SK-N-SH (cell line): ENCODE measurements at places on chromosomes 5 and 9. TPM values are rescaled to one million over a fixed set of nuclear protein-coding genes. Genes with fewer than 3 reads are reported as not detected.
A peak's percentile ranks its signal among the peaks of the same experiment; 100 is the strongest.

CMBL gene
- 42.9 and 61.0 TPM in 2 replicates for polyA plus RNA-seq

PRUNE2 gene
- 13.0 and 28.6 TPM in 2 replicates for polyA plus RNA-seq

SLC34A3 gene
- polyA plus RNA-seq = 0.06 TPM in 1 of 2 replicates, not detected in the other

ZFP2 gene
- 0.29 and 0.33 TPM in 2 replicates for polyA plus RNA-seq

ABCA2 gene
- 26.0 and 34.7 TPM in 2 replicates for polyA plus RNA-seq

F2RL1 gene
- polyA plus RNA-seq = 31.3 and 41.3 TPM in 2 replicates

ADGRD2 gene
- 0.05 and 0.10 TPM in 2 replicates for polyA plus RNA-seq

FANCG gene
- 25.1 and 25.6 TPM in 2 replicates for polyA plus RNA-seq

SPATA31D4 gene
- not detected in 2 replicates for polyA plus RNA-seq

IL33 gene
- not detected in 2 replicates for polyA plus RNA-seq

PCDHGA8 gene
- 0.06 and 0.12 TPM in 2 replicates for polyA plus RNA-seq

NTNG2 gene
- 5.1 and 6.1 TPM in 2 replicates for polyA plus RNA-seq

DNA sequence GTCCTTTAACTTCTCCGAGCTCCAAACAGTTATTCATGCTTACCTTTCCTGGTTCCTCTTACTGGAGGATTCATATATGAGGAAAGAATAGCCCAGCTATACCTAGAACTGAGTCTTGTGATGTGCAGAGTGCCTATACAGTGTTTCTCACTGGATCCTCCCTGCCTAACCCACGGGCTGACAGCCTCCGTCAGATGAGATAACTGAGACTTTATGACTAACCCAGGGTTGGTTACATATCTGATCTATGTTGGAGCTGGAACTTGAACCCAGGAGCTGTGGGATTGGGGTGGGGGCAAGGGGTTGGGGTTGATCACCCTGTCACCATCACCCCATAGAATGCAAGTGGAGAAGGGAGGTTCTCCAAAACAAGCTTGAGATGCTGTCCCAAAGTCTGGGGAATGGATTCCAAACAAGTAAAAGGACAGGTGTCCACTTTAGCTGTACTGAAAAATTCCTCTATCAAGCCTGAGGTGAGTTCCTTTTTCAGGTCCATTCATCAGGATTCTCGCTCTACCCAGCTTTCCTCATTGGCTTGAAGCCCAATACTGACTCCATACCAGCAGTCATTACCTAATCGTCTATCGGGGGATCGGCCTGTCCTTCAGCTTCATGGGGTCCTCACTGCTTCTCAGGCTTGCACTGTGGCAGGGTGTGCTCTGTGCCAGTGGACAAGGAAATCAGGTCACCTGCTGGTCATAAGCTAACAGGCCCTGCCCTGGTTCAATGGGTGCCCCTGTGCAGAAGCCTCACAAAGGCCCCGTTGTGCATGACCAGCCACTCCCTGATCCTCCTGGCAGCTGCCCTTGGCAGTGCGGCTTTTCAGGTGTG, 100.6 kb downstream of the ARHGAP26 start:
- DNase-seq = no peak

- peak; percentile 51 for DNase-seq
These were observed 131.2 kb downstream of the RGS3 start for GRCh38 chr9:113594484-113595299.

DNA sequence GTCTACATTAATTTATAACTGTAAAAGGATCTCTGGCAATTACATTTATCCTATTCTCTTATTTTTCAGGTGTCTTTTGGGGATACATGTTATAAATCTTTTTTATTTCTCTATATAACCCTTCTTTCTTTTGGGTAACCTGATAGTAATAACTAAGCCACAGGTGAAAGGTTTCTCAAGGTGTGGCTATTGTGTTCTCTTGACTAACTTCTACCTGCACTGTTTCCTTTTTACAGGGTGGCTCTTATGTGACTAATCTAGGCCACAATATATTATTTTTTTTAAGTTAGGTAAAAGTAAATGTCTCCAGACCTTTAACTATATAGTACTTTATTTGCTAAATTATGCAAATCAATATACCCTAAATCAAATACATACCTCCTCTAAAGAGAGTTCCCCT, 193.2 kb downstream of the EFNA5 start:
- DNase-seq = no peak

DNA sequence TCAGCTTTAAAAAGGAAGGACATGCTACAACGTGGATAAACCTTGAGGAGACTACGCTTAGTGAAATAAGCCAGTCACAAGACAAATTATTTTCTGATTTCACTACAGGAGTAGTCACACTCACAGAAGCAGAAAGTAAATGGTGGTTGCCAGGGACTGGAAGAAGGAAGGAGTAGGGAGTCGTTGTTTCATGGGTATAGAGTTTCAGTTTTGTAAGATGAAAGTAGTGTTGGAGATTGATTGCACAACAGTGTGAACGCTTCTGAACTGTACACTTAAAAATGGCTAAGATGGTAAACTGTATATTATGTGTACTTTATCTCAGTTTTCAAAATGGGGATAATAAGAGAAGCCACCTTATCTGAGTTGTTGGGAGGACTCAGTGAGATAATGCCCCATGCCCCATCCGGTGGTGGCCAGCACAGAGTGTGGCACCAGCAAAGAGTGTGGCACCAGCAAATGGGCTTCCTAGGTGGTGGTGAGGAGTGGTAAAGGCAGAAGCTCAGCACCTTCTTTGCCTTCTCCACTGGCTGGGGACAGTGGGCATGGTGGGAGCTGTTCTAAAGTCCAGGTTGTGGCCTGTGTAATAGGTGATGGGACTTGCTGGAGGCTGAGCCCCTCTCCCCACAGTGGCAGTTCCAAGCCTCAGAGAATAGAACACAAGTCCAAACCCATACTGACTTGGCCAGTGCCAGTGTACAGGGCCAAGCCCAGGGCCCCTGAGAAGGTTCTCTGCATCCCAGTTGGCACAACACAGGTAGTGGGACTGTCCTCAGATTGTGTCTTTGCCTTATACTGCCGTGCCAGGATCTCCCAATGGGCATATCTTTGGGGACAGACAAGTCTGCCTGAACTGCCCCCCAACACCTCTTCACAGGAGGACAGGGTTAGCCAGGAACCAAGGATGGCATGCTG, 4.4 kb downstream of the SLC22A4 start:
- no peak for DNase-seq

DNA sequence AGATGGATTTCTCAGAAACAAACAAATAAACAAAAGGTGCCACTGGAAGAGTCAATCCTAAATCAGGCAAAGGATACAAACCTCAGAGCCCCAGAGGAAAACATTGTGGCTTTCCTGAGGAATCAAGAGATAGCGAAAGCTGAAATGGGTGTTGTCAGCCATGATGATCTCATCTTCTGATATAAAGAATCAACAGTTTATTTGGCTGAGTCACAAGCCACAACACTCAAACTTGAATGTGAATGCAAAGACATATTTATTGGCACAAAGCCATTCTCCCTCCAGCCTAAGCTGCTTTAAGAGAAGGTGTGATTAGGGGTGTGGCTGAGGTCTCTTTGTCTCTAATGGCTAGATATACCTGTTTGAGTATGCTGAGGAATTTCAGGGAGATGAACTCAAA, 73.3 kb upstream of the NREP start:
- no peak for DNase-seq

DNA sequence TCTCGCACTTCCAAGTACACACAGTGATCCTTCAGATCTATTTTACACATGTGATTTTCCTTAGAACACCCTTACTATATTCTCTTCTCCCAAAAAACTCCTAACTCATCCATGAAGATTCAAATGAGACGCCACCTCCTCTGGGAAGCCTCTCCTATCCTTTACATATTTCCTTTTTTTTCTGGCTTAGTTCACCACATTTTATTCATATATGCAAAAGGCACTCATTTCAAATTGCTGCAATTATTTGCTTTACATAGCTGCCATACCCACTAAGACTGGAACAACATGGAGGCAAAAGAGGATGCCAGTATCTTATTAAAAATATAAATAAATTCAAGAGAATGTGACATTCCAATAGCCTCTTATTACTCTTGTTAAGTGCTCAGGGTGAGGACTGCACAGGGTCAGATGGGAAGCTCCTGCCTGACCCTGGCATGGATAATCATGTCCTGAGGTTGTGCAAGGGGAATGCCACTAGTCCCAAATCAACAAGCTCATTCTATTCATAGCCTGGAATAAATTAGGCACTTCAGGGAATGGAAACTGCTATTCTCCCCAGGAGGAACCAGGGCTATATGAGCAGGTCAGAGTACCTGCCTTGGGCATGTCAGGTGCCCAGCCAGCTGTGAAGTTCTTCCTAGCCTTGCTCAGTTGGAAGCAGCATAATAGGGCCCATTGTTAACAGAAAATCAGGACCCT, 262.9 kb downstream of the FBXL17 start:
- DNase-seq = no peak

DNA sequence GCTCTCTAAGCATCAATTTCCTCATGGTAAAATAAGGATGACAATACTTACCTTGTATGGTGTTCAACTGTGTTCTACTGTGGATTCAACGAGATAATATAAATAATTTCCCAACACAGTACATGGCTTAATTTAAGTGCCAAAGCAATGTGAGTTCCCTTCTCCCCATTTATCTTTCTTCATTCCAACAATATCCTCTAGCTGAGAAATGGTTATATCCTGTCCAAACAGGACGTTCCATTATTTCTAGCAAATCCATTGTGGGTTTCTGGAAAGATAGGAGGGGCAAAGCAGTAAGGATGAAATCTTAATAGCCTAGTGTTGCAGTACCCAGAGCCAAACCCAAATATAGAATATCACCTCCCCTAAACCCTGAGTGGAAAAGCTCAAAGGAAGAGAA, 22.0 kb downstream of the ABCA1 start:
- DNase-seq = no peak

DNA sequence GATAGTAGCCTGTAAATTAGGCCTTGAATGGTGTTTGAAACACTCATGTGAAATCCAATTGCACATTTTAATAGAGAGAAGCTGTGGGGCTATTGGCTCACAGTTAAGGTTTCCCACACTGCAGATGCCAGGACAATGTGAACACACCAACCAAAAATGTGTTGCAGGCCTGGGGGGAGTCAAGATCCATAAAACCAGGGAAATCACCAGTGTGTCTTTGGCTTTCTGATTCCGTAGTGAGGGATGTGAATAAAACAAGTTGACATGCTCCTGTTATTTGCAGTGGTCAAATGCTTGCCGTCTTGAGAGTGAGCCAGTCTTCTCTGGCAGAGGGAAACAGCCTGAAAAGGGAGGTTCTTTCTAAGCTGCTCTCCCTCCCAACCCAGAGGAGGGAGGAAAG, 79.0 kb downstream of the ZNF462 start:
- no peak for DNase-seq

DNA sequence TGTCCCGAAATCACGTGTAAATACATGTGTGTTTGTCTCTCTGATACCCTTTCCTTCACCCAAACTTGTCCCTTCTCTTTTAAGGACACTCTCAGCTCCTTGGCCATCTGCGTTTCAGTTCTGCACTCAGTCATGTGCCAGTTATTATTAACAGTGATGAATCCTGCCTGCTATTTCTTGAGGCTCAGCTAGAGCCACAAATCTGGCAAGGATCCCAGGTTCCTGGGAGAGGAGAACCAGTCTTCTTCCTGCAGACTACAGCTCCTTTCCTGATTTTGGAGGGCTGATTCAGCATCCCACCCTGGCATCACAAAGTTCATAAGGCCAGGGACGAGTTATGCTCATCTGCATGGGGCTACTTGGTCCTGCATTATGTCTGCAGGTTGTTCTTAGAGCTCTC, 5.6 kb downstream of the MAMDC2 start:
- no peak for DNase-seq

GRCh38 chr9:13823026-13823425, 490.9 kb downstream of the NFIB start:
- no peak for DNase-seq

DNA sequence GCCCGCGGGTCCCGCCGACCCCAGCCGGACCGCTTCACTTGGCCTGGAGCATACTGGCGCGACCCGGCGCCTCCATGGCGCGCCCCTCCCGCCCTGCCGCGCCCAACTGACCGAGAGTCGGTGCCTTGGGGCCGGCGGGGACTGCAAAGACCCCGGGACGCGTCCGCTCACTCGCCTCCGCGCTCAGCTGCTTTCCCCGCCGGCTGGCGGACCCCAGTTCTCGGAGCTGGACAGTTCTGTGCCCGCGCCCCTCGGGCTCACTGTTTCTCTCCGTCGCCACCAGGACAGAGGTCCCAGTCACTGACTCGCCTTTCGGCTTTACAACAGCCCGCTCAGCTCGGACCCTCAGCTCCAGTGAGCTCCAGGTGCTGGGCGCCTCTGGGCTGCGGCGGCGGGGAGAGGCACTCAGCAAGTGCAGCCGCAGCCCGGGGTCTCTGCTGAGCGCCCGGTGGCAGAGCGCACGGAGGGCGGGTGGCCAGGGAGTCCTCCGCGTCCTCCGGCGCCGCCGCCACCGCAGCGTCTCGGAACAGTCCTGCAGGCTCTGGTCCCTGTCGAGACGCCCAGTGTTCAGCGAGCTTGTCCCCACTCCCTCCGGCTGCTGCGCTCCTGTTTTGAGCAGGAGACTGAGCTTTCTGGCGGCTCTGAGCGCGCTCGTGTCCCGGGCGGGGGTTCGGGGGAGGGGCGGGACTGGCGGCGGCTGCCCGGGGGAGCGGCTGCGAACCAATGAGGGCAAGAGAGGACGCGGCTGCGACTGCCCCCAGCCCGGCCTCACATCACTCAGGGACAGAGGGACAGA, at the start of gene SMIM32:
TSS of gene SMIM32 (minus strand) at position 637 of the 796 bp plus-strand sequence. CDS start 638 bp downstream, outside the sequence.
- peak; percentile 76 for DNase-seq

DNA sequence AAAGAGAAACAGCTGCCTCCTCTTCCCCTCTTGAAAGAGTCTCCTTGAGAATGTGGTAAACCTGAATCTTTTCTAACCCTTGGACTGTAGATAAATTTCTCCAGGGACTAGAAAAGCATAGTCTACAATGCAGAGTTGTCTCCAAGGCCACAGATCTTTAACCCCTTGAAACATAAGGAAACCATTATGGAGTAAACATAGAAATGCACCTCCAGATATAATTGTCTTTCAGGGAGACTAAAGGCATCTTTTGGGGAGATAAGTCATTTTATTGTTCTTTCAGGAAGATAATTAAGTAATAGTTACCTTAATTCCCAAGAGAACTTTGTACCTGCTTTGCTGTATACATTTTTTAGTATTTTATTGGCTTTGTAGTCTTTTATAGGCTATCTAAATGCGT, 373.6 kb upstream of the GRIA1 start:
- no peak for DNase-seq

DNA sequence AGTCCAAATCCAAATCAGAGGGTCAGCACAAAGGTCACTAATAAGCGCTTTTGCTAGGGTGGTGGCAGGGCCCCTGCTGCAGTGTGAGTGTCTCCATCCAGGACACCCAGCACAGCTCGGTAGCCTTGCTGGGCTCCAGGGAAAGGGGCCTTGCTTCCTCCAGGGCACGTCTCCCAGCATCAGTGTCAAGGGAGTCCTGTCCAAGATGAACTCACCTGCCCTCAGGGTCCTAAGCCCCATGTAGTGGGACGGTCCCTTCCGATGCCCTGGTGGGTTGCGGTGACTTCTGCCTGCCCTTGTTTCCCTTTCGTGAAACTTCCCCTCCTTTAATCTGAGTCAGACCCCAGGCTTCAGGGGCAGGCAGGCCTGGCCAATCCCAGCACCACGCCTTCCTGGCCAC, 101.7 kb downstream of the ZNF354C start:
- no peak for DNase-seq

- peak; percentile 66 for DNase-seq
These were observed 297.7 kb downstream of the PARP8 start for GRCh38 chr5:50963971-50964745.

DNA sequence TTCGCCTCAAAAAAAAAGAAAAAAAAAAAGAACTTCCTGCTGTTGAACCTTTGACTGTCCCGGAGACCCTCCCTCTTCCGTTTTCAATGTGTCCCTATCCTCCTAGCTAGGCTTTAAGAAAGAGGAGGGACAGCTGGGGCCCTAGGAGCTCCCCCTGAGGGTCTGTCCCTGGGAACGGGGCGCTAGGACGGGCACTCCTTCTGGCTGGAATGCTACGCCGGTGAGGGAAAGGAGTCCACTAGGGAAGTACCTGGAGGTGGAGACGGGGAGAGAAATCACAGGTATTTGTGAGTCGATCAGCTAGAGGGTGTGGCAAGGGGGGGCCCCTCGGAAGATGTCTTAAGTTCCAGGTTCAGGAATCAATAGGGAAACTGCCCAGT, 4.6 kb downstream of the SIT1 start:
- no peak for DNase-seq
